ACHN (cell line): ENCODE measurements at places on chromosomes 2 and 18.

DNA sequence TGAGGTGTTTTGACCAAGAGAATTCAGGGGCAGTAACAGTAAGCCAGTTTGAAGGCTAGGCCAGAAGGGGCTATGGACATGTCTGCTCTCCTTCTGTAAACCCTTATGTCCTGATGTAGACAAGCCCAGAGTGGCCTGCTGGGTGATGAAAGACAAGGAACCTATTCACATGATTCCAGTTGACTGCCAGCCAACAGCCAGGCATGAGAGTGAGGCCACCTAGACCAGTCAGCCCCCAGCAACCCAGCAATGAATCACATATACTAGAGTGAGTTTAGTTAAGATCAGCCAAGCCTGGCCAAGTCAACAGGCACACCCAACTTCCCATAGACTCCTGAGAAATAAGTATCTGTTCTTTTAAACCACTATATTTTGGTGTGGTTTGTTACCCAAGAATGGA is 1889.7 kb upstream of the CELF4 start:
- peak; percentile 63 for DNase-seq

GRCh38 chr2:810397-810796 is 133.2 kb upstream of the TMEM18 start:
- no peak for DNase-seq

DNA sequence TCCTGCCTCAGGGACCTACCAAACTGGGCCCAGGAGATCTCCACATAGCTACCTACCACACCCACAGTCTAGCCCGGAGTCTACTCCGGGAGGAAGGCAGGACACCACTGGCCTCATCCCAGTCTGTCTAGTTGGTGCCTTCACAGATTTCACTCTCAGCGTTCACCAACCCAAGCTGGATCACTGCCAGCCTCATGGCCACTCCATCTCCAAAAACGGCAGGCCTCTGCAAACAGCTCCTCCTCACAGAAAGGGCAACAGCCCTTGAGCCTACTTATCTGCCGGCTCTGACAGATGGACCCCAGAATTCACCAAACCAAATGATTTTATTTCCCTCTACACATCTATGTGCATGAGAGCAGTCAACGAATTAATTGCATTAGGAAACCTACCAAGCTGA is 61.3 kb downstream of the NCKAP5 start:
- no peak for DNase-seq

DNA sequence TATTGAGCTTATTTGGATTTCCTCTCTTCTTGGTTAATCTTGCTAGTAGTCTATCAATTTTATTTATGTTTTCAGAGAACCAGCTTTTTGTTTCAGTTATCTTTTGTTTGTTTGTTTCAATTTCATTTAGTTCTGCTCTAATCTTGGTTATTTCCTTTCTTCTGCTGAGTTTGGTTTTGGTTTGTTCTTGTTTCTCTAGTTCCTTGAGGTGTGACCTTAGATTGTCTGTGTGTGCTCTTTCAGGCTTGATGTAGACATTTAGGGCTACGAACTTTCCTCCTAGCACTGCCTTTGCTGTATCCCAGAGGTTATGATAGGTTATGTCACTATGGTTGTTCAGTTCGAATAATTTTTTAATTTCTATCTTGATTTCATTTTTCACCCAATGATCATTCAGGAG is 141.6 kb downstream of the ZNF236 start:
- DNase-seq, result no peak

- DNase-seq, result no peak
These were observed 750.5 kb downstream of the CPS1 start for GRCh38 chr2:211306929-211307328.

DNA sequence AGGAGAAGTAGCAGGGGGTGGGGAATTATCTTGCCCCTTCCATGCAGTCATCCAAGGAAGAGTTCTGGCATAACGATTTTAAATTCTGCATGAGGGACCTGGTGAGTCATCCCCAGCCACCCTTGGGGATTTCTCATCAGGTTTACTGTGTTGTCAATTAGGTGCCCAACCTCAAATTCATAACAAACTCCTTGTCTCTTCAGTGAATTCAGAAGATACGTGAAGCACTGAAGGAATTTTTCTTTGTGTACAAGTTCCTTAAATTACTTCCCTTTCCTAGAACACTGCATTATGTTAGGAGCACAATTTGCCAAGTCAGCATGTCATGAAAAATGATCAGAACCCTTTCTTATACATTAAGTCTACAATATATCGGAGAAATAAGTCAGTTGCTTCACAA is 70.8 kb upstream of the NOSTRIN start:
- peak; percentile 7 for DNase-seq

- no peak for DNase-seq
These were observed 177.0 kb downstream of the CTIF start for GRCh38 chr18:48715711-48716361.

- no peak for DNase-seq
These were observed 3.6 kb downstream of the DIS3L2 start for GRCh38 chr2:231965102-231965501.

DNA sequence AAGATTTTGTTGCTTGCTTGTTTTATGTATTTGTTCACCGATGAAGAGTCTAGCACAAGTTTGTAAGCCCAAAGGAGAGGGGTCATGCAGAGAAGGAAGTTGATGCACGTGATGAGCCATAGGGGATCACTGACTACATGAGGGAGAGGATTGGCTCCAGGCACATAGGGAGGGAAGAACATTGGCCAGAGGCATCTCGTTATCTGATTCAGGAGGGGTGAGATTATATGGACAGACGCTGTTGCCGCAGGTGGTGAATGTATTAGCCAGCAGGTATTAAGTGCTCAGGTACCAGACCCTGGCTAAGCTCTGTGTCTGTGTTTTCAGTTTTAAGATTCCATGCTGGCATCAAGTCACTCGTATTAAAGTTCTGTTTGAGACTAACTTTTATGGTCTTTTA is 91.8 kb upstream of the CHST9 start:
- no peak for DNase-seq

GRCh38 chr18:70271742-70272141 is 17.1 kb upstream of the SOCS6 start:
- DNase-seq, result no peak

DNA sequence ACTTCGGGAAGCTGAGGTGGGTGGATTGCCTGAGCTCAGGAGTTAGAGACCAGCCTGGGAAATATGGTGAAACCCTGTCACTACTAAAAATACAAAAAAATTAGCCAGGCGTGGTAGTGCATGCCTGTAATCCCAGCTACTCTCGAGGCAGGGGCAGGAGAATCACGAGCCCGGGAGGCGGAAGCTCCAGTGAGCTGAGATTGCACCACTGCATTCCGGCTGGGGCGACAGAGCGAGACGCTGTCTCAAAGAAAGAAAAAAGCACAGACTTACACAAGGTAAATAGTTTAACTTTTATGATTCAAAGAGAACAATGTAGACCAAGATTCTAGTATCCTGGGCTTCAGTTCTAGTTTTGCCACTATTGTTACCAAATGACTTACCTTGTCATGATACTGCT is 37.4 kb downstream of the NCKAP1 start:
- DNase-seq, result peak; percentile 87

DNA sequence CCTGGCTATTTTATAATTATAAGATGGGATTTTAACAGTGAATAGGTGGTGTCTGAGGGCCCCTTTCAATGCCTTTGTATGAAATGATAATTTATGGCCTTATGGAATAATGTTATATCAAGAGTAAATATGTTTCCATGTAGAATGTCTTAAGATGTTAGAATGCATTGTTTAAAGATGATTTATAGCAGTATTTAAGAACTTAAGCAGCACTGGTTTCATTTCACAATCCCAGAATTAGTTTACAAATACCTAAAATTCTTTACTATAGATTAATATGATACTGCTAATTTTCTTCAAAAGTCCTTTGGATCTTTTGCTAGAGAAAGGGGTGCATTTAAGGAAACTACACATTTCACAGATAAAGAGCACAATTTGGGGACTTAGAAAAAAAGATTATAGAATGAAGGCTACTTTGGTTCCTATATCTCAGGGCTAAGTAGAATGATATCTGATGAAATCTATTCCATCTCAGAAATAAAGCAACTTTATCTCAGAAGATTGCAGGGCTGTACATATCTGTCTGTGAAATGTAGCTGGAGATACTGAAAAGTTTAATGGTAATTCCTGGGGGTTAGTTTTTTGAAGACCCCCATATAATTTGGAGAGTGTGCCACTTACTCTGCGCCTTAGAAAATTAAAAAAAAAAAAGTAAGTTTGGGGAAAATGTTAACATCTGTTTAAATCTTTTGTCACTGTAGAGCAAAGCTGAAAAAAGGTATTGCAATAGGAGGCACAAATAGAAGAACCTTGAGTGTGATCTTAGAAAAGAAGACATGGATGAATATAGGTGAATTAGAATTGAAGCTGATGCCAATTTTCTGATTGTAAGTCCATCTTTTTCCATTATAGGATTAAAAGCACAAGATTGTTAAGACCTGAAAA is 123.4 kb downstream of the GULP1 start:
- DNase-seq, result peak; percentile 29

GRCh38 chr2:85012431-85012830 is 41.5 kb downstream of the KCMF1 start:
- no peak for DNase-seq

DNA sequence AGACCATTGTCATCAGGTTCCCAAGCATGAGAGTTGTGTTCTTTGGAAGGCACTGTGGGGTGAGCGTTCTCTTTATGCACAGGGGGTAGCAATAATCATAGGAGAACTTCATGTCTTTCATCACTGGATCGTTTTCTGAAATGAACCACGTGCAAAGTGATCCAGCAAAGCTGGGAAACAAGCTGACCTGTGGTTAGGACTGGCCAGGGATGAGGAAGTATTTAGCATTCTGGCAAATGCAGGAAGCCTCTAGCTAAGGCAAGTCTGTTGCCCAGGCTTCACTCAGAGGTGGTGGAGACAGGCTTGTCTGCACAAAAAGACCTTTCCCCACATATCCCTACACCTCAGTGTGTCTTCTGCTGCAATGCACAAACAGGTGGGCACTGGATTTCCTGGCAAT is 58.6 kb downstream of the MMADHC start:
- no peak for DNase-seq

- no peak for DNase-seq
These were observed 28.0 kb downstream of the EHBP1 start for GRCh38 chr2:62733546-62733945.

- no peak for DNase-seq
These were observed 256.6 kb upstream of the RASGRP3 start for GRCh38 chr2:33219850-33220275.

DNA sequence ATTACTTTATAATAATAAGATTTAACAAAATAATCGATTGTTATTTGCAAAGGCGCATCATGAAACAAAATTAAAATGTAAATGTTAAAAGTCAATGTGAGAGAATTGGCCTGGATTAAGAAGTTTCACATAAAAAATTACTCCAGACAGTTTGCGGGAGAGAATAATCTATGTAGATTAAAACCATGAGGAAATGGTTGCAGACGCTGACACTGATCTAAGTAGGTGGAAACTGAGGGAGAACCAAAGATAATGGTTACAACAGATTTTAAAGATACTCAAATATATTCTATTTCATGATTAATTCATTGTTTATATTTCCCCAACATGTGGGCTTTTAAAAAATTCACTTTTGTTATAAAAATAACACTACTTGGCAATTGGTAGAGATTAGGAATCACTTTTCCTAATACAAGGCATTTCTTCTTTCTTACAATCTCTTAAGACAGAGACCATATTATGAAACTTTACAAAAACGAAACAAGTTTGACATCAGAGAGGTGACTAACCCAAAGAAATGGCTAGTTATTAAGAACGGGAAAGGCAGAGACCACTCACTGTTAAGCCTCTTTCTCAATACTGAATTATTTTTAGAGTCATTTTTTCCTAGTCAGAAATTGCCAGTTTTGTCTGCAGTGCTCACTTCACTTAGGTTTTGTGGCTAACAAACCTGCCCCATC is 1.6 kb downstream of the KANSL1L start:
- DNase-seq, result peak; percentile 81

DNA sequence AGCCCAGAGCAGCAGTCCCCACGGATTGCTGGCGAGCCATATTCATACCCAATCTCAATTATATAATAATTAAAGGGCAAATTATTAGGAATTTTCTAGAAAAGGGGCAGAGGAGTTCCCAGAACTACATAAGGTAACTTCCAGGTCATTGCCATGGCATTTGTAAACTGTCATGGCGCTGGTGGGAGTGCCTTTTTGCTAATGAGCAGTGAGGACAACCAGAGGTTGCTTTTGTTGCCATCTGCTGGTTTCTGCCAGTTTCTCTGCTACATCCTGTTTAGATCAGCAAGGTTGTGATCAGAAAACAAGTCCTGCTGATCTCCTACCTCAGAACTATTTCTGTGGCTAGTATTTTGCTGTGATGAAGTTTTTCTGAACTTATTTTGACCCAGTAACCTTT is 159.8 kb upstream of the PIEZO2 start:
- DNase-seq, result no peak

DNA sequence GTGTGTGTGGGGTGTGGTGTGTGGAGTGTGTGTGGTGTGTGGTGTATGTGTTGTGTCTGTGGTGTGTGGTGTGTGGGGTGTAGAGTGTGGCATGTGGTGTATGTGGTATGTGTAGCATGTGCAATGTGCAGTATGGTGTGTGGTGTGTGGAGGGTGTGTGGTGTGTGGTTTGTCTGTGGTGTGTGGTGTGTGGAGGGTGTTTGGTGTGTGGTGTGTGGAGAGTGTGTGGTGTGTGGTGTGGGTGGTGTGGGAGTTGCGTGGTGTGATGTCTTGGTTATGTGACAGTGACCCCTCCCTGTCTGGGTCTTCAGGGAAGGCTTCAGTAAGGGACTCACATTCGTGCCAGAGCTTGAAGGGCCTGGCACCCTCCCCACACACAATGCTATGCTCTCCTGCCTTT is 718.2 kb upstream of the SOX11 start:
- no peak for DNase-seq

DNA sequence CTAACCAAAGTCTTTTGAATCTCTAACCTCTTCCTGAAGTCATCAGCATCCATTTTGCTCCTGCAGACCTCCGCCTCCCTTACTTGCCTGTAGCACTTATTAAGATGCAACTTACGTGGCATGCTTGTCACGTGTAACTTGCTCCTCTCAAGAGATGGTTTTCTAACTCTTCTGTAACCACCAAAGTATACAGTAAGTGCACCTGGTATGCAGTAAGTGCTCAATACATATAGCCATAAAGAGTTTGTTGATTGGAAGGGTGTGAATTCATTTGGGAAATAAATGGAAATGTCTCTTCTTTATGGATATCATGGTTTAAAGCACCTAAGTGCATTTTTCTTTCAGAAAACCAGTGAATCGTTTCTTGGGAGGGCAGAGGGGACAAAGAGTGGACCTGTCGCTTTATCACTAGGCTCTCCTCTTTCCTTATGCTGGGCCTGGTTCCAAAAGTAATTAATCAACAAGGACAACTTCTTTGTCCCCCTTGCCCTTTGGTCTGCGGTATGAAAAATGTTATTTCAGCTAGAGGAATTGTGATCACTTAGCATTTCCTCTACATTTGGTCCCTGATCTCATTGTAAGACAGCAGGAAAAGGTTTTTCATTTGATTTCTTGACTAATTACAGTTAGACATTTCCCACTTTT is 370.0 kb upstream of the SPRED2 start:
- no peak for DNase-seq

DNA sequence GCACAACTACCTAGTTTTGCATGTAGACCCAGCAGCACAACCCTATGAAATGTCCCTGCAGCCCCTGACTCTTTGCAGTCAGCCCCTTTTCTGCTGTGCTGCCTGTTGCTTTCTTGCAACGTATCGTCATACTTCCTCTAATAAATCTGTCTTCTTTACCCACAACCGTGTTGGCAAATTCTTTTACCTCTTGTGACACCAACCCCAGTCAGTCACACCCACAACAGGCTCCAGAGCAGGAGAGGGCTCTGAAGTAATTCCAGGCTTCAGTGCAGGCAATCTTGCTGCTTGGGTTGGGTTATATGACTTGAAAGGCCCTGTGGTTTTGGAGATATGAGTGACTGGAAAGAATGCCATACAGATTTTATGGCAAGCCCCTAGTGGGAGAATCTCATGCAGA is 79.1 kb upstream of the KCNH7 start:
- no peak for DNase-seq
